ENCODE measurements at places on chromosomes 5 and 9.

GRCh38 chr5:124957063-124957462 is 210.6 kb upstream of the ZNF608 start:
- DNase-seq, result no peak

- no peak for DNase-seq
Measured at GRCh38 chr9:86275962-86276361, 6.4 kb downstream of the ISCA1 start.

- DNase-seq, result no peak
Measured at GRCh38 chr5:120413686-120414085, 50.4 kb upstream of the PRR16 start.

DNA sequence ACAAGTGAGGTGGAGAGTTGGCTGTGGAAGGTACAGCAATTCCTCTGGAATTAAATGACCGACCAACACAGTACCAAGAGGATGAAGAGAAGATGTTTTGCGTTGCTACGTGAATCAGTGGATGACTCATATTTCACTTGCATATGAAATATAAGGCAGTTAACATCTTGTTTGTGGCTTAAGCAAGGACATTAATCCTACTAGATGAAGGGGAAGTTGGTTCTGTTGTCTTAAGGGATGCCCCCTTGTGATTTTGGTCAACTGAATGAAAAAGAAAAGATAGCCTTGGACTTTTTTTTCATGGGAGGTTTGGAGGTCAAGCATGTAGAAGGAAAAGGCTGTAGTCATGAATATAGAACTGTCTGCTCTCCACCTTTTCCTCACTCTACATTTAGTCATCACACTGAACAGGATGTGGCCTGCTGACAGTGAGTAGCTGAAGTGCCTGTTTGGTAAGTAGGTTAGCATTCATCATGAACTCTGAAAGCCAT is 33.9 kb downstream of the VLDLR start:
- DNase-seq, result no peak

- no peak for DNase-seq
Measured at GRCh38 chr5:138018849-138019248, 14.0 kb downstream of the FAM13B start.

DNA sequence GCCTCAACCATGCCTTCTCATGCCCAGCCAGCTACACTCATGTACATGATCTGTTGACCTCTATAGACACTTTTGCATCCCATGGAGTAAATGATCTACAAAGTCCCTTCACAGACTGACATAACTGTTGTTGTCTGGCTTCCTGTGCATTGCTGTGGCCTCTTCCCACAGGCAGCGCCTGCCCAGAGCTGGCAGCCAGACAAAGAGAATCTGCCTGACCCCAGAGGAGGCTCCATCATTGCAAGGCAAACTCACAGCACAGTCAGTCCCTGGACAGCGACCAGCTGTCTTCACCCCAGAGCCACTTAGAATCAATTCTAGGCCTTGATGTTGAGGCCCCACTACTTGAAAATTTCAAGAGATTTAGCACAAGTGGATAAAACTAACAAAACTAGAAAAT is 65.5 kb downstream of the INSYN2B start:
- peak; percentile 31 for DNase-seq

GRCh38 chr9:137828527-137829259 is 48.9 kb upstream of the CACNA1B start:
- no peak for DNase-seq

- no peak for DNase-seq
Measured at GRCh38 chr5:35799753-35800152, 56.9 kb upstream of the IL7R start.

DNA sequence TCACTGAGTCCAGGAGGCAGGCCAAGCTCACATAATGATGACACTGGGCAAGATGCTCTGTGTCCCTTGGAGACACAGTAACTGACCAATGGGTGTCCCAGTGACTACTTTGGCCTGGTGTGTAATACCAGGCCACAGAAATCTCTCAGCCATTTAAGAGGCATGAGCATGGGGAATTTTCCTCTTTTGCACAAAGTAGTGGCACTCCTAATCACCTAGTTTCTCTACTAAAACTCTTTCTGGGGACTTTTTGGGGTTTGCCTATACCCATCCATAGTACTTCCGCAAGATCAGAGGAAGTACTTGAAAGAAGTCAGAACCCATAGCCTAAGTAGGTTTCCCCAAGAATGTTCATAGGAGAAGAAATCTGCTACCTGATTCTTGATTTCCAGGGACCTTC is 161.9 kb downstream of the ARSB start:
- DNase-seq, result no peak

DNA sequence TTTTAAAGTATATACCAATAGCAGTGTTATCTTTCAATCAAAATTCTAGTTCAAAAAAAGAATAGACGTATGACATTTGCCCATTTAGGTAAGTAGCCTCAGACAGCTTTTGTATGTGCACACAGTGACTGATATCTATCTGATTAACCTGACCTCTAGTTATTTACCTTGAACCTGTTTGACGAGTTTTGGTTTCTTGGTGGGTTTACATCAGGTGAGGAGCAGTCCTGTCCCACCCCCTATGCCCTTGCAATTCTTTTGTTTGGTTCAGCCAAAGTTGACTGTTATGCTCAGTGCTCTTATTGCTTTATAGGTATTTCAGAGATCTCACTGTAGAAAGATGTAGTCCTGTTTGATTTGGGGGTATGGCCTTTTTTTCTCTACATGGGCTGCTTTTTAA is 147.2 kb downstream of the ISOC1 start:
- DNase-seq, result no peak

GRCh38 chr5:115657881-115658233 is 32.0 kb upstream of the TMED7 start:
- DNase-seq, result no peak

DNA sequence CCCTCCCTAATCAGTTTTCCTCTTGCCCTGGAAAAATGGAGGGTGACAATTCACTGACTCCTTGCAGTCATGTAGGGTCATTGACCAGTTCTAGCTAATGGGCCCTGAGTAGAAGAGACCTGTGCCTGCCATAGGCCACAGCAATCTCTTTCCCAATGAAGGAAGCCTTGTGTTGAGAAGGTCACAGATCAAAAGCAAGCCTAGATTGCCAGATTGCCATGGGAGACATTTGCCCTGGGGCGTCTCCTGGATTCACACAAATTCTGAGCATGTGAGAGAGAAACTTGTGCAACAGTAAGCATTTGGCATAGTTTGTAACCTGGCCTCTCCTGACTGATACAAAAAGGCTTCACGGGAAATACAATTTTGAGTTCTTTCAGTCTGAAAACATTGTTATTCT is 148.0 kb downstream of the NUDT12 start:
- DNase-seq, result no peak

DNA sequence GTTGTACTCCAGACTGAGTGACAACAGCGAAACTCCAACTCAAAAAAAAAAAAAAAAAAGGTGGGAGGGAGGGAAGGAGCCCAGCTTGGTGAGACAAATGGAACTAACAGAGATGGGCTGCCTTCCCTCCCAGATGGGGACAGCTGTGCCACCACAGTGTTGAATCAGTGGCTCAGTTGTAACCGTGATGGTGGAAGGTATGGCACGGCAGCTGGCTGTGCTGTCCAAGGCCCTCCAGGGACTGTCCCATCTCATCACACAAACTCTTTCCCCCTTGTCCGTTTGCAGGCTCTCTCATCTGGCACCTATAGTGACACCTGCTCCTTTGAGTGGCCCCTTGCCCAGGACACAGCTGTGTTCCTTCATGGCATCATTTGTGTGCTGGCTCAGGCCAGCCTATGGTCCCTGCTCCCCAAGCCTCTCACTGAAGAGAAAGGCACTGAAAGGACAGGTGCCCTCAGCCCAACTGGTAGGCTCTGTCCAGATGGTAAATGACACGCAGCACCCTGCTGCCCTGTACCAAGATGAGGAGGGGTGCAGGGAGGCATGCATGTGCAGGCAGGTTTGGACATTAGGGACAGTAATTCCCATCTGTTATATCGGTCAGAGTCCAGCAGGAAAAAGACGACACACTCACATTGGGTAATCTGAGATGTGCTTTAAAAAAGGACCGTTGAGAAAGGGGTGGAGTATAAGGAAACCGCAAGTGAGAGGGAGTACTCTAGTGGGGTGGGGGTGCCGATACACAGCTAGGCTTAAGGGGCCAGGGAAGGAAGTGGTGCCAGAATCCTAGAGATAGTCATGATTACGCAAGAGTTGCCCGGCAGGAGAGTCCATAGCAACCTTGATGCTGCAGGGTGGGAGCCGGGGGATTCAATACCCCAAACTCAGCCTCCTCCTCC is 4.3 kb downstream of the SMIM33 start:
- no peak for DNase-seq

DNA sequence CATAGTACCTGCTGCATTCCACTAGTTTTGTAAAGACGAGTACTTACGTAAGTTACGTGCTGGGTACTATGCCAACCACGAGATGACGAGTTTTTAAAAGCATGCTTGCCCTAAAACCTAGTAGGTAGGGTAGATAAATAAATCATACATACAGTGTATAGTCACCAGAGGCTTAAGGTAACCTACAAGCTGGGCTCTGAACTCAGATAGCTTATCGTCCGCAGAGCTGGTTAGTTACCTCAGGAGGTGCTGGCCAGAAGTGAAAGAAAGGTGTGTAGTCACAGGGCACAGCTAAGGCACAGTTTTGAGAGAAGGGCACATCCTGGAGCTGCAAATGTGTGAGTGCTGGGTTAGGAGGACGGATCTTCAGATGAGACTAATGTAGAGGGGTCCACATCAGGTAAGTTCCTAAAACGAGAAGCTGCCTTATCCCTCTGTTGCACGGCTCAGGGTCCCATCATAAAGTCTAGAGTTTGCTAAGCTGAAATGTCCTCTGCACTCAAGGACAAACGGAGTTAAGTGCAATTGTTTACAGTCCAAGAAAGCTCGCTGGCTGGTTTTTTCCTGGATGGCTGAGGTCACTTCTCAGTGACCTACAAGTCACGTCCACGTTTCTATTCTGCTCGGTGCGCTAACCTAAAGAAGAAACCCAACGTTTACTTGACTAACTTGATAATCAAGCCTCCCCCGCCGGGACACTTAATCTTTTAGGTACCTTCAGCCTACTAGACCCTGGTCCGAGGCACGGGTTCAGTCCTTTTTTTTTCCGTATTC is 1.1 kb upstream of the SNX24 start:
- DNase-seq, result peak; percentile 25

- DNase-seq, result no peak
Measured at GRCh38 chr5:4422247-4422646, 717.9 kb upstream of the ADAMTS16 start.

- no peak for DNase-seq
Measured at GRCh38 chr9:84238652-84239051, 101.9 kb downstream of the SLC28A3 start.

- DNase-seq, result no peak
Measured at GRCh38 chr5:138963763-138964371, 88.7 kb upstream of the LRRTM2 start.

GRCh38 chr5:172313915-172314314 is 30.4 kb upstream of the UBTD2 start:
- DNase-seq, result no peak

- DNase-seq, result no peak
Measured at GRCh38 chr5:35404701-35405100, 174.4 kb upstream of the PRLR start.

DNA sequence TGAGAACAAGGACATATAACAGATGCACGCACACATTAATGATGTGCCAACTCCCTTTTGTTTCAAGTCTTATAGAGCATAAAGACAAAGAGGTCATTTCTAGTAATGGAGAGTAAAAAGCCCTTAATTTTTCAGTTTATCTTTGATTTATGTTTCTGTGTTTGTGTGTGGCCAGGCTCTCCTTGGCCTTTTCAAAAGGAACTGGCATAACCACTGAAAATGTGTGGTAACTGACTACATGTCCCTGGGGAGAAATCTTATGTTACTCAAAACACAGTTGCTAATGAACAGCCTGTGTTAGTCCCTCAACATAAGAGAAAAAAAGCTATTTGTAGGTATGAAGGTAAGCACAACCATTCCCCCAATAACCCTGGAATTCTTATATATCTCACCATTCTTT is 47.6 kb upstream of the SHOC1 start:
- DNase-seq, result no peak

GRCh38 chr9:111582888-111583287 is 16.6 kb downstream of the PTGR1 start:
- no peak for DNase-seq

GRCh38 chr9:123238365-123238764 is 30.0 kb downstream of the STRBP start:
- no peak for DNase-seq

GRCh38 chr9:93095205-93096130 is 549 bp upstream of the CARD19 start:
- peak; percentile 100 for DNase-seq

GRCh38 chr9:99433555-99433954 is 211.5 kb downstream of the SEC61B start:
- DNase-seq, result peak; percentile 57

- DNase-seq, result no peak
Measured at GRCh38 chr5:90113108-90113507, 296.4 kb downstream of the CETN3 start.

- no peak for DNase-seq
Measured at GRCh38 chr5:90050103-90050502, 359.5 kb downstream of the CETN3 start.

- DNase-seq, result peak; percentile 68
Measured at GRCh38 chr9:120937127-120937526, 10.5 kb upstream of the TRAF1 start.

DNA sequence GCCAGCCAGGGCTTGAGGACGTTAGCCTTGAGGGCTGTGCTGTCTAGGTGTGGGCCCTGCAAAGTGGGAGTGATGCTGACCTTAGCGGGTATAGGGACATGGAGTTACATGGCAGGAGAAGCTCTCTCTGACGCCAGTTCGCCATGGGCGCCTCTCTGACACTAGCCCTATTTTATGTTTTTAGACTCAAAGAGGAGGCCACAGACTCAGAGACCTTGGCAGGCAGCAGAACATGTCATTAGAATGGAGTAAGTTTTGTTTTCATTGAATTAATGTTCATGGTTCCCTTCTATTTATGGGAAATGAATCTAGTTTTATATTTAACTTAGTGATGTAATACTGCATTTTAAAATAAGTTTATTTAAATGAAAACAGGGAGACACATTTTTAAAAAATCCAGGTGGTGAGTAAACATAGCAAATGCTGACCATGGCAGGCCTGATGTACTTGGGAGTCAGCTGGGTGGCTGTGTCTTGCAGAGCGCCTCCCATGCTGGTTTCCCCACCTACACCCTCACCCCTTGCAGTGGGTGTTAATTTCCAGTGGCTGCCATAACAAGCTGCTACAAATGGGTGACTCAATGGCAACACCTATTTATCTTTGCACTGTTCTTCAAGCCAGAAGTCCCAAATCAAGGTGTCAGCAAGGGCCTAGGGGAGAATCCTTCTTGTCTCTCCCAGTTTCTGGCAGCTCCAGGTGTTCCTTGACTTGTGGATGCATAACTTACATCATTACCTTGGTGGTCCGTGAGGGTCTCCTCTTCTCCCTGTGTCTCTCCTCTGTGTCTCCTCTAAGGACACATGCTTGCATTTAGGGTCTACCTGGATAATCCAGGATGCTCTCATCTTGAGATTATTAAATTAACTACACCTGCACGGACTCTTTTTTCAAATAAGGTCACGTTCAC is 25.6 kb upstream of the GFPT2 start:
- DNase-seq, result no peak

GRCh38 chr9:136351252-136351800 is 12.2 kb downstream of the DNLZ start:
- no peak for DNase-seq

All from left cardiac atrium (tissue), 4 donors.